Stimulated activated CD8-positive, alpha-beta memory T cell treated with anti-CD3 and anti-CD28 coated beads, Interleukin-4, amount 100 ng/mL, for 4 hours (primary cell): ENCODE measurements at places on chromosomes 7 and 10.
A peak's percentile ranks its signal among the peaks of the same experiment; 100 is the strongest.

DNA sequence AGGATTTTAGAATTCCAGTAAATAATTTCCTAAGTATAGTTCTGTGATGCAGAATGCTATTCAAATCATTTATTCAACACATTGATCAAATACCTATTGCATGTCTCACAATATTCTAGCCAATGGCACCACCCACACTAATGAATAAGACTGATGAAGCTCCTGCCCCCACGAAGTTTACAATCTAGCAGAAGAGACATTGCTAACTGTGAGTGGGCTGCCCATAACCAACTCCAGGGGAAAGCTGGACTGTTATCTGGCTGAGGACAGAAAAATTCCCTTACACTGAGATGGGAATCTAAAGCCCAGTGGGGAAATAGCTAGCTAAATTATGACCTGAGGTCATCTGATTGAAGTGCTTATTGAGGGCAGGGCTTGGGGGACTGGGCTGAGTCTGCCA lies 128.8 kb upstream of the LYZL2 start:
- DNase-seq = no peak

DNA sequence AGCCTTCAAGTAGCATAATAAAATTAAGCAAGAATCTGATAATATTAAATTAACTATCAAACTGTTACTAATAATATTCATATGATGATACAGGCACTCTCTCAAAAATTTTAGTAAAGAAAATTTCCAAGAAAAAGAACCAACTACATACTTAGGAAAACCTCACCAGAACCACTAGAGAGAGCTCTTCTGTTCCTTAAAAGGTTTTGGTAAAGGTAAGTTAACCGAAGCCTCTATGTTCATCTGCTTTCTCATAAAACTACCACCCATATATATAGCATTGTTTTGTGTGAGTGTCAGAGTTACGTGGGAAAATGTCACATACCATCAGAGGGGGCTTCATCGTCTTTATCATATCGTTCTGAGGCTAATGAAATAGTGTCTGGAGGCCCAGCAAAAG lies 20.7 kb downstream of the SKAP2 start:
- no peak for DNase-seq

DNA sequence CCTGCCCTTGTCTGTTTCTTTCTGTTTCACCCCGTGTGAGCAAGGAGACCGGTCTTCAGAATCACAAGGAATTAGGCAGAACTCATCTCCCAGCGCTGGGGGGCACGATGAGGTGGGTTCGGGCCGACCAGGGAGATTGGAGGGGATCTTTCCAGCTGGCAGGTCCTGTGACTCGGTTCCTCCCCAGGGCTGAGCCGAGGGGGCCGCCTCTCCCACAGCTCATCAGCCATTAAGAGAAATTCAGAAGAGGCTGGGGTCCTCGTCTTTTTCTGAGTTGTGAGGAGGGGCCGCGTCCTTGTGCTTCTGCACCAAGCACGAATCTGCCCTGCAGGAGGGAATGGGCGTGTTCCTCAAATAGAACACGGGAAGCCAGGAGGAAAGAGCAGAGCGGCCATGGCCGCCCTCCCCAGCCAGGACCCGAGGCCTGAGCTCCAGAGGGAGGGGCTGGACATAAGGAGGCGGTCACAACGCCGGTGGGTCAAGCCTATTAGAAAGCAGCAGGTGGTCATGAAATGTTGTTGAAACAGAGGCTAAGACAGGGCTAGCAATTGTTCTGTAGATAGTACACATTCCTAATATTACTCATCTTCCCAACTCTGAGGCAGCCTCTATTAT lies 125.3 kb downstream of the ADARB2 start:
- DNase-seq = no peak

GRCh38 chr7:151321341-151321740 lies 20.3 kb upstream of the NUB1 start:
- DNase-seq = no peak

DNA sequence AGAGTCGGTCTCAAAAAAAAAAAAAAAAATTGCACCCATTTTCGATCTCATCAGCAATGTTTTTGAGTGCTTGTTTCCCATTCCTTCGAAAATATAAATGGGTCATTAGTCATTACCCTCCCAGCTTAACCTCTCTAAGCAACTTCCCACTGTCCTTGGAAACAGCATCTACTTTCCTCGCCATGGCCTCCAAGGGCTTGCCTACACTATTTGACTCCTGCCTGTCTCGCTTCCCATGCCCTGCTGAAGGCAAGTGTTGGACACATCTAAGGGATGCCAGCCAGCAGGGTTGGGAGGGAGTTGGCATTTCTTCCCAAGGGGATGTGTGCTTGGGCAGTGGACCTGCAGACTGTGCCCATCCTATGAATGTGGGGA lies 12.7 kb upstream of the RHBDD2 start:
- DNase-seq = no peak

DNA sequence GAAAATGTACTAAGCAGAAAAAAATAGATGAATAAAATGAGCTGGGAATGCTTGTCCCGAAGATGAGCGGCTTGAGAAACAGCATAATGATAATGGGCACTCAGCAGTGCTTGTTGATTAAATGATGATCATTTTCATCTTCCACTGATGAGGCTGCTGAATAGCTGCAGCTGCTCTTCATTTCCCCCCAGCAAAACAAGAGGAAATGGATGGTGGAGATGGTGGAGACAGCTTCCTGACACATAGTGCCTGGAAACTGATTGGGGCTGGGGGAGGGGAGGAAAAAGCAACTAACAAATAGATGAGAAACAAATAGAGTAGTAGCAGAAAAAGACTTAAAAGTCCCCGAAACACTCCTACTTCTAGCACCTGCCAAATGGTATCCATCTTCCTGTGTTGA lies 41.4 kb downstream of the MRC1 start:
- DNase-seq = no peak

DNA sequence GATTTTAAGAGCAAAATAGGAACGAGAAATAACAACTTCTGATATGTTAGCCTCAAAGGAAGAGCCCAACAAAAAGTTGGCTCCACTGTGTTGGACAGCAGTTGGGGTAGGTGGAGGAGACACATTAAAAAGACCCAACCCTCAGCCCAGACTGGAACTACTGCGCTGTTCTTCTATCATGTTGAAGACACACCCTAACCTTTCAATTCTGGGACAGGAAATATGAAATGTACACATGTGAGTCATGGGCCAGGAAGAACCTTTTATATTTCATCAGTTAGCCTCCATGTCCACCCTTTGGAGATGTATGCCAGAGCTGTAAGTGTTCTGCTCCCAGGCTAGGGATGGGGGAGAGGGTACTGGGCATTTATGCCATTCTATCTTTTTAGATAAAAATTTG lies 22.1 kb downstream of the CLDN12 start:
- no peak for DNase-seq

GRCh38 chr7:38319873-38320272 lies 46.4 kb upstream of the TARP start:
- no peak for DNase-seq

DNA sequence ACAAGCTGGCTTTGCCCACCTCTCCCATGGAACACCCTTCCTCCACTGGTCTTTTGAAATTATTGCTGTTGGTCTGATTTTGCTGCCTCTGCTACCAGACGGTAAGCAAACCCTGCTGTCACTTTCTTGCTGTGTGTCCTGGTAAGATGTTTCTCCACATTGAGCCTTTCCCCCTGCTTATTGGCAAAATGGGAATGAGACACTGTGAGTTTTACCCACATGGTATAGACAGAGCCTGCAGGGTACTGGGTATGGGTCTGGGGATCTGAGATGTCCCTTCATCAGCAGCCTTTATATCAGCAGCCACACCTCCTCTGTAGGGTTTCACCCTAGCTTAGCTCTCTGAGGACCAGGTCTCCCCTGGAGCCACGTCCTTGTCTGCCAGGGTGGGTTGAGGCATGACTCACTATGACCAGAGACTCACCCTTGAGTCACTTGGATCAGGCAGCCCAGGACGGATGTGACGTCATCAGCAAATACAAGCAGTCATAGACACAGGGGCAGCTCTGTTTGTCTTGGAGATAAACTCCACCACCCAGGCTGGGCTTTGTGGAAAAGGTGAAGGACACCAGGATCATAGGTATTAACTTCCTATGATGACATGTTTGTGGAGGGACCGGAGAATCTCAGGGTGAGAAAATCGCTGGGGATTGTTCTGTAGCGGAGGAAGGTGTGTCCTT lies 17.9 kb upstream of the BAIAP2L1 start:
- DNase-seq = no peak

DNA sequence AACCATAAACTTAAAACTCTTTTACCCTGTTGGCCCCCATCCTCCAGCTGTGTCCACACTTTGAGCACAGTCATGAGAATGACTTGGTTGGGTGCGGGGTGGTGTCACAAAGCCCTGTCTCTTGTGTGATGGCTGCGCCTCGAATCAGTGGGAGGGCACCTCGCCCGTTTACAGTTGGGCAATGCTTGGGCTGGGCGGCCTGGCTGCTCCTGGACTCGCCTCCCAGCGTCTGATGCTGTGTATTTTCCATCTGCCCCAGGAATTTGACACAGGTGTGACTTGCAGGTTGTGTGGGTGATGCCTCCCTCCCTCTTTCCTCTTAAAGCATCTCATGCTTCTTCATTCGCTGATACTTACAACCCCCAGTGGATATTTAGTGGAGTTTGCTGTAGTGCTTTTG lies 33.7 kb downstream of the CHST12 start:
- DNase-seq = no peak

DNA sequence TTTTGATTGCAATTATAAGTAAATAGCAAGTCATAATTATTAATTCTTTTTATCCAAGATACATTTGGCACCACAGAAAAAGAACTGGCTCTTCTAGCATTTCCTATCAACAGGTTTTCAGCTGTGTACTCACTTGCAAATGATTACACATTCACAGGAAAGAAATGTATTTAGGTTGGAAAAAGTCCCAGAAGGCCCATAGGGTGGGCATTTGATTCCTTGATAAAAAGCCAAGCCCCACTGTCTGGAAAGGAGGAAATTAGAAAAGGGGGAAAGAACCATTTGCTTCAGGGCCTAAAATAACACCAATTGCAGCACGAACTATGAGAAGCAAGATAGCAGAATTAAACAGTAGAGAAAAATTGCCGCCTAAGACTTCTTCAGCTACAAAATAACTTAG lies 80.8 kb upstream of the COL1A2 start:
- DNase-seq = no peak

DNA sequence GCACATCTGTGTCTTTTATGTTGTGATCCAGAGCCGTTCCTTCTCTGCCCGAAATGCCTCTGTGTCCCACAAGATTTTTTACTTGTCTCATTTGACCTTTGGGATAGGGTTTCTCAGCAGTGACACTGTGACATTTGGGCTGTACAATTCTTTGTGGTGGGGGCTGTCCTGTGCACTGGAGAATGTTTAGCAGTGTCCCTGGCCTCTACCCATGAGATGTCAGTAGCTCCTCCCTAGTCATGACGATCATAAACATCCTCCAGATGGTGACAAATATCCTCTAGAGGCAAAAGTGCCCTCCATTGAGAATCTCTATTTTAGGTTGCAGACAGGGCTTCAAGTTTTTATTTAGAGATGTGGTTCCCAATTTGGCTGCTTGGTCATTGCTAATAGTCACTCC lies 91.3 kb downstream of the PPP1R17 start:
- DNase-seq = no peak

DNA sequence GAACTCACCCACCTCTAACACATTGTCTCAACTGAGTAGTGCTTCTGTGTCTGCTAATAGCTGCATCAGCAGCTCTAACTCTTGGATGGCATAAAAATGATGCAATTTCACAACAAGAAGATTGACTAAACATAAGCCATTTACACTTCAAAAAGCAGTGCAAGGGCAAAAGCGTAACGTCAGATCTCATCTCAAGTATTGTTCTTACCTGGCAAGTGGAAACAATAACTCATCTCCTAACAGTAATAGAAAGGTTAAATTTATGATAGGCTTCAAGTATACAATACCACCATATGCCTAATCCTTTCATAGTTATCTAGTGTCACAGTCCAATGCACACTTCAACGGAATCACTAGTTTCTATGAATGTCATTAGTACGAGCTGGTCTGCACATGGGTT lies 14.8 kb downstream of the TPK1 start:
- DNase-seq = no peak

DNA sequence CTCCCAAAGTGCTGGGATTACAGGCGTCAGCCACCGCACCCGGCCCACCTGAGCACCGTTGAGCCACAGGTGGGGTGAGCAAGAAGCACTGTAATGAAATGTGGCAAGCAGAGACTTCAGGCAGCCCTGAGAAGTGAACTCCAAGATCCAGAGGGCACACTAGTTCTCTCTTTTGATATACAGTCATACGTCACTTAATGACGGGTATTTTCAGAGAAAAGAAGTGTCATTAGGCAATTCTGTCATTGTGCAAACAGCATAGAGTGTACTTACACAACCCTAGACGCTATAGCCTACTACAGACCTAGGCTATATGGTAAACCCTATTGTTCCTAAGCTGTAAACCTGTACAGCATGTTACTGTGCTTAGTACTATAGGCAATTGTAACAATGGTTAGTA lies 7.9 kb downstream of the PANK1 start:
- DNase-seq = no peak

- no peak for DNase-seq
Measured at GRCh38 chr10:12712293-12712983, 289.1 kb downstream of the CCDC3 start.

DNA sequence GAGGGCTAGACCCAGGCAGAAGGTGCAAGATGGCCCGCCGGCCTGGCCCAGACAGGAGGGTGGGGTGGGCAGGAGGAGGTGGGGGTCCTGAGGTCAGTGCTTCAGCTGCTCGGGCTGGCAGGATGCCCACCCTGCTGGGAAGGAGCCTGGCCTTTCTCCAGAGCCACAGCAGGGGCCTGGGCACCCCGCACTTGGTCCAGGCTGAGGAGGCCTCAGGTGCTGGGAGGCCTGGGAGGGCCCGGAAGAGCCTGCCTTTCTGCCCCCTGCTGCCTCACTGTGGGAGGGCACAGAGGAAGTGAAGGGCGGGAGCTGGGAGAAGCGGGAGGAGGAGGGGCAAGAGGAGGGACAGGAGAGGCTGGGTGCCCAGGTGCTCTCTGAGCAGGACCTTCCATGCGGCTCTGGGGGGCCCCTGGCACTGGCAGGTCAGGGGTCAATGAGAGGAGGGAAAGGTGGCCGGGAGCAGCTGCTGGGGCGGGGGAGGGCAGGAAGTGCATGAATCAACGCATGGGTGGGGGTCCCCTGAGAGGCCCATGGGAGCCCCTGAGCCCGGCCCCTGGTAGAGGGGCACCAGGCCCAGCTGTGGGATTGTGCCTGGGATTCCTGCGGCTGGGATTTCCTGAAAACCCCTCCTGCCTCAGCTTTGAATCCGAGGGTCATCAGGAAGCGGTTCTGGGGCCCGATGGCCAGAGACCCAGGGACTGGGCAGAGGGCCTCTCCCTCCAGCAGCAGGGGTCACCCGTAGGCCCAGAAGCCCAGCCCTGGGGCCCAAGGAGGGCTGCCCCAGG lies 49.9 kb downstream of the PWWP2B start:
- DNase-seq = peak; percentile 24

- DNase-seq = no peak
Measured at GRCh38 chr7:138645284-138645683, 55.9 kb downstream of the SVOPL start.

DNA sequence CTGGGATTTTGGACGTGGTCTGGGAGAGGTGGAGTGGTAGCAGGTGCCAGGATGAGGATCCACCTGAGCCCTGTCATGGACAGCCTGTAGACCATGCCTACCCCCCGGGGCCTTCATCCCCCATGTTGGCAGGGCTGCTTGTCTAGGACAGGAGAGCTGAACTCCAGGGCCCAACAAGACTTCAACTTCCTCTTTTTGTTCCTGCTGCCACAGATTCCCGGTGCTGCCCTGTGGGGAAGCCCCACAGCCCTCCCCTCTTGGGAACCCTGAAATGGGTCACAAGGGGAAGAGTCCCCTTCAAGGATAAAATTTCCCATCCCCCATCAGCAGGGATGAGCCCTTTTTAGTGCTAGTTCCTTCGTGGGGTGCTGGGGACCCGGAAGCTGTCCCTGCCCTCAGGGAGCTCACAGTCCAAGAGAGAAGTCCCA lies 1.3 kb upstream of the CUEDC2 start:
- DNase-seq = no peak

- DNase-seq = no peak
Measured at GRCh38 chr7:25759748-25760147, 392.2 kb upstream of the NFE2L3 start.
